ENCODE measurements at places on chromosomes 5 and 9.

GRCh38 chr5:119347991-119348390 lies 7.8 kb upstream of the TNFAIP8 start:
- DNase-seq, result no peak

DNA sequence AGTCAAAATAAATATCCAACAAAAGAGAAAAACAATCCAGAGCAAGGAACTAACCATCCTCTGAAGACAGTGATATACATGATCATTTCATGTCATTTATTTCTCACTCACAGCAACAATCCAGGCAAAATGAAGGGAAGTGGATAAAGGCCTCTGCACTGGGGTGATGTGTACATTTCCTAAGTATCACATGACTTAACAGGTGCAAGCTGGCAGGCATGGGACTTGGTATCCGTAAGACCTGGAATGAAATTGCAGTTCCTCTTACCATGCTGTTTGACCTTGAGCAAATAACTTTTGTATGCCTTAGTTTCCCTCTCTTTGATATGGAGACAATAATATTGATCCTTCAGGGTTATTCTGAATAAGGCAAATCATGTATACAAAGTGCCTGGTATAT lies 77.6 kb downstream of the PRLR start:
- no peak for DNase-seq

DNA sequence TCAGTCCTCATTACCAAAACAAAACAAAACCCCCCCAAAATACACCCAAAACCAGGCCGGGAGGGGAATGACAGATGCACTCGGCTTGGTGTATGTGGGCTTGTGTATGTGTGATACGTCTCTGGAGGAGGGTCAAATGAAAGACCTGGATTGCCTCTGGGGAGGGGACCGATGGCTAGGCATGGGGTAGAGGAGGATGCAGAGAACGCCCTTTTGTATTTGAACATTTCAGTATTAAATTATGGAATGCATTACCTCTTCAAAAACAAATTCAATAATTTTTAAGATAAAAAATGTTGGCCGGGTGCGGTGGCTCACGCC lies 61.4 kb downstream of the LMX1B start:
- no peak for DNase-seq

- DNase-seq, result no peak
These were observed 141.4 kb downstream of the AOPEP start for GRCh38 chr9:94867842-94868312.

GRCh38 chr5:172729588-172729987 lies 41.4 kb downstream of the DUSP1 start:
- no peak for DNase-seq

- DNase-seq, result no peak
These were observed 209.4 kb upstream of the TLE4 start for GRCh38 chr9:79362100-79363081.

- DNase-seq, result no peak
These were observed 90.6 kb upstream of the SLC25A48 start for GRCh38 chr5:135743705-135744411.
